ENCODE measurements at places on chromosomes 12 and 14.

- no peak for DNase-seq
Observed at GRCh38 chr12:52217223-52217622, 15.8 kb upstream of the KRT7 start.

GRCh38 chr12:104501660-104502059, 44.9 kb downstream of the CHST11 start:
- peak; percentile 42 for DNase-seq

DNA sequence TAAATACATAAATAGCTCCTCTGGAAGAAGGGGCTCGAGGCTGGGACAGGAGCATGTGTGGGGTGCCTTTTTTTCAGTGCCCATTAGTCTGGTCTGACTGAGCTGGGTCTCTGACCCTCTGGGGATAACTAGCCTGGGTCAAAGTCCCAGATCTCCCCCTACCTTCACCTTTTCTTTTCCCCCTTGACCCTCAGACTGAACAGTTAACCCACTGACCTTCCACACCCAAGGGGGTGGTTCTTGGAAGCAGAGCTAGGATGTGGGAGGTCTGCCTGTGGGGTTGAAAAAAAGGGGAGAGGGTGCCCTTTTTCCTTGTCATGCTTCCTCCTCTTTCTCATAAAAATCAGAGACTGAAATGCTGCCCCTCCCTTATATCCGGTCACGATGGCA, 925 bp upstream of the GLI1 start:
- DNase-seq = no peak

DNA sequence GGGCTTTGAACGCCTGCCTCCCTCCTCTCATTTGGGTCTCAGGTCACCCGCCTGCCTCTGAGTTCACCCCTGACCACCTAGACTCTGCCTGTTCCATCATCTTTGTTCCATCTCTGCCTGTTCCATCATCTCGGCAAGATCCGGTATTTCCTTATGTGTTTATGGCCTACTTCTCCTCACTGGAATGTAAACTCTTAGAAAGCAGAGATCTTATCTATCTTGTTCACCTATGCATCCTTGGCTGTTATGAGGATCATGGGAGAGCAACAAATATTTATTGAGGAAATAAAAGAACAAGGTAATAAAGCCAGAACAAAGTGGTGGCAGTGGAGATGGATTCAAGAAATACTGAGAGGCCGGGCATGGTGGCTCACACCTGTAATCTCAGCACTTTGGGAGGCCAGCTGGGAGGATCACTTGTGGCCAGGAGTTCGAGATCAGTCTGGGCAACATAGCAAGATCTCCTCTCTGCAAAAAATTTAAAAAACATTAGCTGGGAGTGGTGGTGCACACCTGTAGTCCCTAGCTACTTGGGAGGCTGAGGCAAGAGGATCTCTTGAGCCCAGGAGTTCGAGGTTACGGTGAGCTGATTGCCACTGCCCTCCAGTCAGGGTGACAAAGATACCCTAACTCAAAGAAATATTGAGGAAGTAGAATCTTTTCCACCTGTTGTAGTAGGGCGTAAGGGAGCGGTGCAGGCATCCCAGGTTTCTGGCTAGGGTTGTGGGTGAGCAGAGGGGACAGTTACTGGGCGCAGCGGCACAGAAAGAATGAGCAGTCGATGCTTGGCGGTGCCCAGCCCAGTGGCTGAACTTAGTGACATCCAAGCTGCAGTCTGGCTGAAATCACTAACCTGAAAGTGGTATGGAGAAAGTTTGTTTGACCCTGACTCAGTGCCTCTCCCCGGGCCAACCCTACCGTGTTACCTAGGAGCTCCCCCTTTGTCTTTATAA, 1.7 kb upstream of the KLC1 start:
- DNase-seq = no peak

- no peak for DNase-seq
Observed at GRCh38 chr12:123134271-123134671, 16.6 kb downstream of the PITPNM2 start.

- no peak for DNase-seq
Observed at GRCh38 chr12:65594409-65594808, 229.9 kb upstream of the HMGA2 start.

GRCh38 chr14:94322648-94323570, at the start of gene SERPINA6:
TSS of gene SERPINA6 (minus strand) at chr14:94323336. CDS start at chr14:94314648, 8,688 bp downstream.
- no peak for DNase-seq

DNA sequence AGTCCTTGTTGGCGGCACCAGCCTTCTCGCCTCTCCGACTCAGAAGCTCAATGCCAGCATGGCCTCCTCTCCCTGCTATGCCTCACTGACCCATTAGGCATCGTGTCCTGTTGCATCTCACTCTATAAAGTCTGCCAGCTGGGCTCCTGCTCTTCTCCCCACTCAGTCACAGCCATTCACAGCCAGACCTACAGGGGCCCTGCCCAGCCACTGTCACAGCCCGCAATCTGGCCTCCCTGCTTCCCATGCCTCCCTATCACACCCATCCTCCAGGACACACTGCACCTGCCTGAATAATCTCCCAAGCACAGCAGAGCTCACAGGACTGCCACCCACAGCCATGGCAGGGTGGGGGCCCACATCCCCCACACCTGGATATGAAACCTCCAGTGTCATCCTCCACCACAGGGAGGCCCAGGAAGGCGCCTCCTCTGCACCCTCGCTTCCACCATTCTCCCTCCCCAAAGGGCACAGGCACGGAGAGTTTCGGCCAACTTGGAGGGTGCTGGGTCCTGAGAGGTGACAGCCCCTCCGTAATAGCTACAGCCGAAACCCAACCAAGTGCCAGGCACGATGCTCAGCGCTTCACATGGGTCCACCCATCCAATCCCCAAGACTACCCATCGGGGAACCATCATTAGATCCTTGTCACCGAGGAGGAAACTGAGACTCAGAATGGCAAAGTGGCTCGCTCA, 370.3 kb downstream of the BCL11B start:
- no peak for DNase-seq

GRCh38 chr14:101121508-101122139, 218.1 kb upstream of the RTL1 start:
- no peak for DNase-seq

DNA sequence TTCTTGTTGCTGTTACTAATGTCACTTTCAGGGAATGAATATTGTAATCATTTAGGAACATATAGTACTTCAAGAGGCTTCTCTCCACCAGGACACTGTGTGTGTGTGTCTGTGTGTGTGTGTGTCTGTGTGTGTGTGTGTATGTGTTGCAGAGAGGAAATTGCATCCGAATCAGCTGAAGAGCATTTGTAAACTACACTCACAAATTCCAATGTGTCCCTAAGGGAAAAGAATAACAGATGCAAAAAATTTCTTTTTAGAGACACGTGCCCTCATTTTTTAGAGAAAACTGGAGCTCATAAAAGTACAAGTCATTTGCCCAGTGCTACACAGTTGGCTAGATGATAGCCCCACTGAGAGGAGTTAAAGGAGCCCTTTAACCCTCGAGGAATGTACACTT, 168.8 kb downstream of the ANO4 start:
- DNase-seq = no peak

DNA sequence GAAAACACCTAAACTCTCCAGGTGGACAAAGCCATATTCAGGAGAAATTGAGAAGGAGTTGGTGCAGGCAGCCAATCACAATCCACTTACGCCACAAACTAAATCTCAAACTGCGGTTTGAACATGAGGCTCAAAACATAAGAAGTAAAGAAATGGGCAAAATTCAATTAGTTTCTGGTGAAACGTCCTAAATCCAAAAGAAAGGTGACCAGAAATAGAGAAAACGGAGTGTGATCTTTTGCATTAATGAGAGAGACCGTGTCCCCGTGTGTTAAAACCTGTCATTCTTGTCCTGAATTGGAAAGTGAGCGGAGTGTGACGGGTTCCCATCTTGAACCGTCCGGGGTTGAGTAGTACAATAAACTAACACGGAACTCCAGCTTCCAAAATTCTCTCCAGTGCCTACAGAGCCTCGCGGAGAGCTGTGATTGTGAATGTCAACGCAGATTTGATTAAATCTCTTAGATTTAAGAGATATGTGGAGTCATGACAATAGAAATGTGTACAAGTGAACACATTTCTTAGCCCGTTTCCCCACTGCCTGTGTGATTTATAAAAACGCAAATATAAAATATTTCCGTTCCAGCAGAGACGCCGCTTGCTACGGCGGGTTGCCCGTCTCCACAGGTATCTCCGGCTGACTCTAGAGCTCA, 595 bp upstream of the METAP2 start:
- no peak for DNase-seq

GRCh38 chr14:36582011-36582873, at the start of gene NKX2-8:
TSS of gene NKX2-8 (minus strand) at chr14:36582614. CDS start at chr14:36582389, 225 bp downstream.
- DNase-seq = no peak

DNA sequence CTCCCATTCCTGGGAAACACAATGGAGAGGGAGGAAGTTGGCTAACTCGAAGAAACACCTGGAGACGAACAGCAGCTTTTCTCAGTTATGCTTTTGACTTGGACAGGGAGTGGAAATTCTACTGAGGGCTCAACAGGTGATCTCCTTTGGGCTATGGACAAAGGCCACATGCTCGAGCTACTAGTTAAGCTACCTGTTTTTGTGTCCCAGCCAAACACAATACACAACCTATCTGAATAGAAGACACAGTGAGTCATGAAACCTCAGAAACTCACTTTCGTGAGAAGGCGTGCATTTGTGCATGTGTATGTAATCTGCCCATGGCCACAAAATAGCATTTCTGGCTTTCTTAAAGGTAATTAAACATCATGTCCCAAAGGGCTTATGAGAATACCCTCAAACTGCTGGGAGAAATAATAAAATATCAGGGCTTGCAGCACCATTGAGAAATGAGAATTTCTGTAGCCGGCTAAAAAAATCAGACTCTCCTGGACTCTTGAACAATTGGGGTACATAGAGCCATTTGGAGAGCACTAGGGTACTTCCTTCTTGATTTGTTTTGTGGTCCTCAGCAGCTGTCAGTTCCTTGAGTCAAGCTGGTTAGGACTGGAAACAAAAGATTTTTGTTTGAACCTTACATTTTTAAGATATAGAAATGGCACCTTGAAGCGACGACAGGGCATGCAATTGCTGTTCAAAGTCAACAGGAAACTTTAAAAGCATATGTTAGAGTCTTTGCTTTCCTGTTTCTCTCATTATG, 85.5 kb upstream of the PTHLH start:
- DNase-seq = no peak

DNA sequence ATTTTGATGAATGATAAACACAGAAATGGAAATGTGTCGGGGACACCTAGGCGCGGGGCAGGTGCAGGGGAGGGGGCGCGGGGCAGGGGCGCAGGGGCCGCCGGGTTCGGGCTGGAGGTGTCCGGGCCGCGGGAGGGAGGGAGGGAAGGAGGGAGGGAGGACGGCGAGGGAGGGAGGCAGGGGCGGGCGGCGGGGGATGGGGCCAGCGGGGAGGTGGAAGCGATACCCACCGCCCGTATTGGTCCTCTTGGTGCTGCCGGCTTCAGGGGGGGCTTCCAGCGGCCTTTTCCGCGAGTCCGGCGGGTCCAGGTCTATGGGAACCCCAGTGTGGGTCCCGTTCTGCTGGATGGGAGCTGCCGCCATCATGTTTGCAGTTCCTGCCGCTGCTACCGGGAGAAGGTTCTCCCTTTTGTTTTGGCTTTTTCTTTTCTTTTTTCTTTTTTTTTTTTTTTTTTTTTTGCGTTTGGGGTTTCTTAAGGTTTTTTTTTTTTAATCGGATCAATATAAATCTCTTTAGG, 703 bp downstream of the NOVA1 start:
- no peak for DNase-seq

- no peak for DNase-seq
Observed at GRCh38 chr12:6253278-6253677, 53.1 kb downstream of the CD9 start.

GRCh38 chr14:96162265-96162664, 42.4 kb upstream of the BDKRB2 start:
- no peak for DNase-seq

GRCh38 chr12:99201906-99202645, 445.5 kb upstream of the GARIN6 start:
- no peak for DNase-seq

DNA sequence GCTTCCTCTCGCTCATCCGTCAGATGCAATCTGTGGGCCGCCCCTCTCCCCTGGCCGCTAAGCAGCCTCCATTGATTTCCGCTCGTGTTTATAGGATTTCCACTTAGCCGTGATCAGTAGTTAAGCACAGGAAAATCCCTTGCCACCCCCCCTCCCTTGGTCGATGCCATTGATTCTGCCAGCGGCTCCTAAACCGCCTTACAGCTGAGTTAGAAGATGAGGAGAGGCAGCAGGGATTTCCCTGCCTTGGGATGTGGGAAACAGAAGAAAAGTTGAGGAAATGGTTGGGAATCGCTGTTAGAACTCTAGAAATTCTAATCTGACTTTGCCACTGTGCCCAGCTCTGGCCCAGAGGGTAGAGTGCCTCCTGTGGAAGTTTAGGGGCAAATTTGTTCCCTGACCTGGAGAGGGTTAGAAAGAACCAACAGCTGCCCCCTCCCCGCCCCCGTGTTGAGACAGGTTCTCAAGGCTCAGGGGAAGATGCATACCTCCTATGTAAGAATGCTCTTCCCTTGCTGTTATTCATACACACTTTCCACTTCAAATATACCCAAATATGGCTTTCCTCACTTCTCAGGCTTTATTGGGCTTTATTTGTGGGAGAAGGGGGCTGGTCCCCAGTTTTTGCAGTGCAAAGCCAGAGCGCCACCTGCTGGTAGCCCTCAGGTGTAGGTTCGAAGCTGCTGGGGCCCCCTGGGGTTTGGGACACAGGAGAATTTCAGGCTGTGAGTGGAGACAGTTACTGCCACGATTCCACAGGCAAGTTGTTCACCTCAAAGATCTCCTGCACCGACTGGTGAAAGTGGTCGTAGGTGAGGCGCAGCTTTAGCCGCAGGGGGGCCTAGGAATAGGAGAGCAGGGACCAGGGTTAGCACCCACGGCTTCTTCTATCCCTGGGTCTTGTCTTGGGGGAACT, 3.2 kb downstream of the THTPA start:
- DNase-seq = peak; percentile 18

GRCh38 chr12:81249976-81250375, 172.1 kb downstream of the ACSS3 start:
- no peak for DNase-seq

DNA sequence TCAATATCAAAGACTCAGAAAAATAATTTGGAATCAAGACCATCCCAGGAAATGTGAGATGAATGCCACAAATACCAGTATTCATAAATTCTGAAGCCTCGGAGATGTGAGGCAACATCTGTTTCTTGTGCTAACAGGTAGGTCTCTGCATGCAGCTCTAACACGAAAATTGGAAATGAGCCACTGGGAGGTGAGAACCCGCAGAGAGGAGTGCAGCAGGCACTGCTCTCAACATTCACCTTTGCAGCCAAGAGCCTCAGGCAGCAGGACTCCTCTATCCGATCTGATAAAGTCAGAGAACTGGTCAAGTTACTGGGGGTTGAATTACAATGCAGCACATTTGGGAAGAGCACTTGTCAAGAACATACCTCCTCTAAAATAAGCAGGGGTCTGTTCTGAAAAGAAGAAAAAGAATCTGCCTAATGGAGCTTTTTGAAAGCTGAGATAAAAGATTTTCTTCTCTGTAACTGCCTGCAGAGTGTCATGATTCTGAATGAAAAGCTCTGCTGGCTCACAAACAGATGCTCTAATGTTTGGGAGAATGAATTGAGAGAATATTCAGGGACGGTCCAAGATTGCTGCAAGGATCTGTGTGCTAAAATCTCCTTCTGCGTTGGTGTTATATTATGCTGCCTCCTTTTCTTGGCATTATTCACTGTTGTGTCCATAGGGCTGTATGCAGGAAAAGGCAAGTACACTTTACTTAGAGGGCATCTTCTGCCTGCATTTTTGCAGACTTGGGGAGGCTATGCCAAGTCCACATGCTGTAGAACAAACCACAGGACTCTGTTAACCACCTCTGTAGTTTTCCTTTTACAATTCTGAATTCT, 209.6 kb upstream of the KRR1 start:
- DNase-seq = no peak

GRCh38 chr12:92505254-92506231, 197.2 kb upstream of the PLEKHG7 start:
- peak; percentile 61 for DNase-seq
